ENCODE measurements at places on chromosomes 6 and 20.

DNA sequence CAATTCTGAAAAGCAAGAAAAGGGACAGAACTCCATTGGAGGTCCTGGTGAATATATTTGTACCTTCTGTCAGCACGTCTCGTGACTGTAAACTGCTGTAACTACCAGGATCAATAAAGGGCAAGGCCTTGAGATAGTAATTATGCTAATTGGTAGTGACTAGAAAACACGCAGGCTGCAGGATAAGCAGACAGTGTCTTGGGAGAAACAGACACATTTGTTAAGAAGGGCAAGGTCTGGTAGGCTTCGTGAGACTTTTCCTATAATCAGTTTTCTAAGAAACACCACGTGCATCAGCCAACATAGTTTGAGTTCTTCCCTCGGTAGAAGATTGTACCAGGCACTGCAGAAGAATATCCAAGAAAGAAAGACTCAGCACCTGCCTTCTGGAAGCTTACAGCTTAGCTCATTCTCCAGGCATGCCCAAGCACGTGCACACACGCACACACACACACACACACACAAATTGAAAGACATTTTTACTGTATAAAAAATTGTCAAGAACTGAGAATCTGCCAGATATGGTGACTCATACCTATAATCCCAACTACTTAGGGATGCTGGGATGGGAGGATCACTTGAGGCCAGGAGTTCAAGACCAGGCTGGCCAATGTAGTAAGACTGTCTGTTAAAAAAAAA lies 167.0 kb upstream of the SASH1 start:
- DNase-seq, result no peak

DNA sequence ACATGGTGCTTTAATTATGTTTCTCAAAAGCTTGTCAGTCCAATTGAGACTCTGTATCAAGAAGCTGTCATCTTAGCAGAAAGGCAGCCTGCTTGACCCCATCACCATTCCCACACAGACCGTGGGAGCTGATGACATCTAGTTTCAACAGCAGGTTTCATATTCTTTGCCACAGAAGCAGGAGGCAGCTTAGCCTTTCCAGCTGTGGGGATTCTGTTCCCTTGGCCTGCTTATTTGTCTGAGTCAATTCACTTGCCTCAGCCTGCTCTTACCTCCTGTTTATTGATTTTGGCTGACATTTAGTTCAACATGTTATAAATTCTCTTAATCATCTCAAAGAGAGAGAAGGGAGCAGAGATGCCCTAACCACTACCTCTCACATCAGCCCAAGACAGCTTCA lies 527.7 kb downstream of the ADGRB3 start:
- no peak for DNase-seq

GRCh38 chr20:51100617-51101016 lies 77.7 kb upstream of the KCNG1 start:
- DNase-seq, result no peak

GRCh38 chr20:13165203-13165602 lies 55.9 kb upstream of the ISM1 start:
- no peak for DNase-seq

DNA sequence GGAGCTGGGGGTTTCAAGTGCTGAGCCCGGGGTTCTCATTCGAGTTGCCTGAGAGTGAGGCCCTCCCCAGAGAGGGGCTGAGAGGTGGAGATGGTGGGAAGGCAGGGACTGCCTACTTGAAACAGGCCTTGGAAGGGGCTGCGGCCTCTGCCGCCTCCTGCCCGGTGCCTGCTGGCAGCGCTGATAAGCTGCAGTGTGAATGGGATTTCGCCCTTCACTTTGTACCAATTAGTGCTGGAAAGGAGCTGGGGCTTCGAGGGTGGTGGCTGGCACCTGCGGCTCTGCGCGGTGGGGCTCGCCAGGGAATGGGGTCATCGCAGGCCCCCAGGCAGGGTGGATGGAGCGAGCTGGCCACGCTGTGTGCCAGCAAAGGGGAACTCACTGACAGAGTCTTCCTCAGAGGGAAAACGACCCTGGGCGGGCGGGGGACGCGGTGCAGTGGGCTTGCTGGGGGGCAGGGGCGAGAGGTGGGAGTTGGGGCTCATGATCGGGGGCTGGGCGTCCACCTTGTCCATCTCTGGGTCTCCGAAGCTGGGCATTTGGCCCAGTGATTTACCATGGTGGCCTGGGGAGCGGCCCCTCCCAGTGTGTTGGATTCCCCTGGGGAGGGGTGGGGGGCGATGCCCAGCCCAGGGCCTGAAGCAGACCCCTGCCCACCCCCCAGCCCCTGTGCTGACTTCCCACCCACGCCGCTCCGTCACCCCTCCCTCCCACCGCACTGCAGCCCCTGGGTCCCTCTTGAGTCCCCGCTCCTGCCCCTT lies 22.9 kb downstream of the COL20A1 start:
- no peak for DNase-seq
